ENCODE measurements at places on chromosomes 2 and 18. TPM values are rescaled to one million over a fixed set of nuclear protein-coding genes. Genes with fewer than 3 reads are reported as not detected.

Gene ABCG8
- not detected for total RNA-seq

Gene NYAP2
- 0.32 TPM for total RNA-seq

Gene CABLES1
- 3.1 TPM for total RNA-seq

Gene SCN1A
- total RNA-seq = 1.8 TPM

Gene GAREM2
- total RNA-seq = 49.3 TPM

Gene GNLY
- total RNA-seq = not detected

Gene LCT
- total RNA-seq = not detected

Gene PLEKHB2
- total RNA-seq = 42.4 TPM

Gene C2orf78
- total RNA-seq = not detected

Gene MOCOS
- total RNA-seq = 1.3 TPM

Gene DTNA
- total RNA-seq = 29.5 TPM

Gene LRRC30
- not detected for total RNA-seq

Gene ANKRD62
- total RNA-seq = 0.17 TPM

DNA sequence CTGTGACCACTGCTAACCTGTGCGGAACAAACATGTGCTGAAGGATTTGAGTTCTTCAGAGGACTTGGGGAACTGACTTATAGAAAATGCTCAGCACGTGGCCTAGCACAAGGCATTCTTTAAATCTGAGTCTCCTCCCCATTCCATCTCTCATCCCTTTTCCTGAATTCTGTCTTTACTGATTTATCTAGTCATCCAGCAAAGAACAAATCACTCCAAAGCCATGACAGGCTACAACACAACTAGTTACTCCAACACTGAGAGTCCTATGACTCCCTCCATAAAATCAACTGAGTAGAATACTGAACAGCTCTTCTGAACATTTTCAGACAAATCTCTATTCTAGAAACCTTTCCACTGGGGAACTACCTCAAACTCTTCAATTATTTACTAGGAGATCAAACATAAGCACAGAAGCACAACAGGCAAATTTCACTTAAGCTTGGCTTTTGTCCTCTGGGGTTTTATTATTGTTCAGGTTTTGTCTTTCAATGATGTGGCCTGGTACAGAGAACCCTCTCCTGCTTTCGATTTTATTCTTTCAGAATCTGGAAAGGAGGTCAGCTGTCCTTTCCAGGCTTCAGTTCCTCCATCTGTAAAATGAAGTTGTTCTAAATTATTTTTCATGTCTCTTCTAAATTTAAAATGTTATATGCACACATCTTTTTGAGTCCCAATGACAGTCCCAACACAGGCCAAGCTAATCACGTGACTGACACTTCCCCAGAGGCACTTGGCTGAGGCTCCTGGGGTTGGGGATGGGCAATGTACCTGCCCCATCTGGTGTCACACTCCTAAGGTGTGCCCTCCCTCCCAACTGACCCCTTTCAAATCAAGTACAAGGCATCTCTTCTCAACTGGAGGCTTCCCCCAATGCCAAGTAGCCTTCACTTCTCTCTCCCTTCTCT is 31.8 kb downstream of the RNU4ATAC start:
- DNase-seq = no peak

- no peak for DNase-seq
Observed at GRCh38 chr2:147441182-147441581, 403.6 kb upstream of the ACVR2A start.

GRCh38 chr18:69916412-69916811 is 31.3 kb downstream of the CD226 start:
- no peak for DNase-seq

DNA sequence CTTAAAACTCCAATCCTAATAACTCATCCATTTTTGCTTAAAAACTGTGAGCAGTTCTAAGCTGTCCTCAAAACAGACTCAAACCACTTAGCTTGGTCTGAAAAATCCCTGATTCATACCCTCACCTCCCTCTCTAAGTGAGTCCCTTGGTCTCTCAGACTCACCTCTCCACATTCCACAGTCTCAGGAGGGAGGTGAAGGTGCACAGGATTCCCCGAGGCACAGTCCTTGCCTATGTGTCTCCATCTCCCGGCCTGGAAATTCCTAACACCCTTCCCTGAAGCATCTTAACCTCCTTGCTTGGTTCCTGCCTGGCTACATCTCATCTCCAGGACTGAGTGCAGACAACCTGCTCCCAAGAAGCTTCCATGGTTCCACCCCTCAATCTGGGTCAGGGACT is 45.0 kb downstream of the CYRIA start:
- DNase-seq = no peak

- no peak for DNase-seq
Observed at GRCh38 chr2:20916604-20917286, 93.8 kb upstream of the LDAH start.

DNA sequence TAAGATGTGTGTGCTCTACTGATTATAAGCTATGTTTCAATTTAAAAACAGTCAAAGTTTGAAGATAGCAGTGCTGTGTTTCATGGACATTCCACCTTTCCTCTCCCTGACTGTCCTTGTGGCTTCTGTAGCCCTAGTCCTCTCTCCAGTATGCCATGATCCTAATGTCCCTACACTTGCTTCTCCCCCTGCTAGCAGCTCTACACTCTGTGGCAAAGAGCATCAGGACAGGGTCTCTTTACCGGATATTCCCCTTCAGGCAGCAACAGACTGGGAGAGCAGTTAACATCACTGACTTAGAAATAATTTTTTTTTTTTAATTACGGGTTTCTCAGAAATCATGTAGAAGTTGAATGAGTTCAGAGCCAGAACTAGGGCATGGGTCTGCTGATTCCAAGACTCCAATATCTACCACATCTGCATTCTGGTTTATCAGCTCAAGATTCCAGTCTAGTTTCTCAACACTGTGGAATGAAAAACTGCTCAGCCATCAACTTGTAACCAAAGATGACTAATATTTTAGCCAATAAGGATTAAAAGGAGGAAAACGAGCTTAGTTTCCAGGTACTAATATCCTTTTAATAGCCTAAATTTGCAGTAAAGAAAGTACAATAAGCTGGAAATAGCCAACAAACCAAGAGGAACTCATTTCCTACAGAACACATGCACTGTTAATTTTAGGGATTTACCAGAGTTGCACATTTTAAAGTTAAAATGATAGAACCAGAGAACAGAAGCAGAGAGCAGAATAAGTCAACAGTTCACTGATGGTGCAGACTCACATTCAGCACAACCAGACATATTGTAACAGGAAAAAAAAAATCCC is 45.2 kb downstream of the TMEM131 start:
- no peak for DNase-seq

GRCh38 chr2:169141713-169142352 is 72.5 kb downstream of the DHRS9 start:
- DNase-seq = peak; percentile 64

- no peak for DNase-seq
Observed at GRCh38 chr2:240890691-240891090, 5.3 kb downstream of the MAB21L4 start.

- DNase-seq = no peak
Observed at GRCh38 chr2:112012556-112012955, 42.5 kb upstream of the TMEM87B start.

- DNase-seq = peak; percentile 6
Observed at GRCh38 chr2:241796209-241796608, 12.8 kb upstream of the NEU4 start.

DNA sequence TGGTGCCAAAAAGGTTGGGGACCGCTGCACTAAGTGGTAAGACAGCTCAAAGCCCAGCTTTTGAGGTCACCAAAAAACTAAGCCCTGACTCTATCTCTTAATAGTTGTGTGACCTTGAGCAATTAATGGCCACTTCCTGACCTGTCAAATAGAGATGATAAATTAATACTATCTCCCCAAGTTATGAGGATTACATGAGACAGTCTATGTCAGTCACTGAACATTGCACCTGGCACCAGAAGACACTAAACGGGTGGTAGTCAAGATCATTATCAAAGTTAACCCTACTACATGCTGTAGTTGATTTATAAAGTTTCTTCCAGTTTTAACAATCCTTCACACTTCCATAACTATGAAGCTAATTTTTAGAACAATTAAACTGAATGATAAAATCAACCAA is 36.5 kb downstream of the STPG4 start:
- no peak for DNase-seq

GRCh38 chr18:35040638-35040987 is 600 bp upstream of the MAPRE2 start:
- DNase-seq = no peak

GRCh38 chr2:66832646-66833435 is 397.9 kb downstream of the MEIS1 start:
- DNase-seq = no peak

DNA sequence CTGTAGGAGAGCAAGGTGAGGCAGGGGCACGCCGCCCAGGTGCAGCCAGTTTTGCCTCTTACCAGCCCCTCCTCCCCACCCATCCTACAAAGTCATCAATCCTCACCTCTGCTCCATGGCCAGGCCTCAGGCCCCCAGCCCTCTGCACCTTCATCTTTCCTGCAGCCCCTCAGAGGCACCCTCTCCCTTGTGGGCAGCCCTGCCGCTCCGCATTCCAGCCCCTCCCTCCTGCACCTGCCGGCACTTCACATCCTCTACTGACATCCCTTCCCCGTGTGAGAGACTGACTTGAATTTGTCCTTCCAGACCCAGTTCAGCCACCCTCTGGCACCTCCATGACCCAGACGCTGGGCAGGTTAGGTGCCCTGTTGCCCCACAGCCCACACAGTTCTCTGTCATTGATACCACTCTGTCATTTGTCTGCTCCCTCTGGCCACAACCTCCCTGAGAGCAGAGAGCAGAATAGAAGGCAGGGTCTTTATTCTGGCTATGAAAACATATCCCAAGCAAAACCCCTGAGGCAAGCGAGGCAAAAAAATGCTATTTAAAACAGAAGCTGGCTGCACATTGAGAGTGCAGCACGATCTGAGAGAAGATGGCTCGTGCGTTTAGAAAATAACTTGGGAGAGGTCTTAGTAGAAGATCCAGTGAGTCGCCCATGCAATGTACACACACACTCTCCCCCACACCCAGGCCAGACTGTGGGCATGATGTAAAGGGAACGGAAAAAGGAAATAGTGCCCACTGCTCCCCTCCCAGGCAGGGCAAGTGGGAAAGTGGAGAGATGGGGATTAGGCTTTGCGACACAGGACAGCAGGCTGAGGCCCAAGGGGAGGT is 25.9 kb downstream of the SDC1 start:
- DNase-seq = no peak

GRCh38 chr2:207768866-207769596 is 675 bp downstream of the FZD5 start:
- peak; percentile 31 for DNase-seq

DNA sequence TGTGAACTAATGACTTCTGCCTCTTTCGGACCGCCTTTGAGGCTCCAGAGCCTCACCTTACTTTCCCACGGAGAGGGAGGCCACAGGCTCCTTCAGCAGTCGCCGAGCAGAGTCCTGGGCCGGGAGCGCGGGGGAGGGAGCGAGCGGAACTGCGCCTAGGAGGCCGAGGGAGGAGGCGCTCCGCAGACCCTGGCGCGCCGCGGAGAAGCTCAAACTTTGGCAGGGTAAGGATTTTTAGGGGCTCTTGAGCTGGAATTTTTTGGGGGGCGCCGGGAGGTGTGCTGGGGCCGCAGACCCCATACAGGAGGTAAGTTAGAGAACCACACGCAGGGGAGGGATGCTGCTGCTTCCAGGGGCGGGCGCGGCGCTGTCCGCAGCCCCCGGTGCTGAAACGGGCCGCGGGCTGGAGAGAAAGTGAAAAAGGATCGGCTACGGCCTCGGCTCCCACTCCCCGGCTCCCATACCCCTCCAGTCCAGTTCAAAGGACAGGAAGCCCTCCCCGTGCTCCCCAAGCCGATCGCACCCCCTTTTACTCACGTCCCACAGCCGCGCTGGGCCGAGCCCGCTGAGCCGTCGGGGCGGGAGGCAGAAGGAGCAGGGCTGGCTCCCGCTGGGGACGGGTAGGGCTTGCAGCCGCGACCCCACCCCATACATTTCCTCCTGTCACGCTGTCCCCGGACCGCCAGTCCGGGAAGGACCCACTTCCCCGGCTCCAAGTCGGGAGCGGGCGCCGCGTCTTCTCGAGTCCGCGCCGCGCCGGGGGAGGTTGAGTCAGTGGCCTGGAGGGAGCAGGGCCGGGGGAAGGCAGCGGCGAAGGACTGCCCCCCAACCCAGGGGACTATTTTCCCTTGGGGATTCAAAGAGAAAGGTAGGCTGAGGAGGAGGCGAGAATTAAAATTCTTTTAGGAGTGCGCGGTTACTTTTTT is at the start of gene CNGA3:
TSS of gene CNGA3 (plus strand) at position 146 of the 926 bp plus-strand sequence. CDS start 23,520 bp downstream, outside the sequence.
- peak; percentile 70 for DNase-seq

GRCh38 chr18:56511996-56512395 is 126.4 kb downstream of the TXNL1 start:
- DNase-seq = no peak

- DNase-seq = no peak
Observed at GRCh38 chr2:45497355-45497754, 113.7 kb downstream of the SRBD1 start.

DNA sequence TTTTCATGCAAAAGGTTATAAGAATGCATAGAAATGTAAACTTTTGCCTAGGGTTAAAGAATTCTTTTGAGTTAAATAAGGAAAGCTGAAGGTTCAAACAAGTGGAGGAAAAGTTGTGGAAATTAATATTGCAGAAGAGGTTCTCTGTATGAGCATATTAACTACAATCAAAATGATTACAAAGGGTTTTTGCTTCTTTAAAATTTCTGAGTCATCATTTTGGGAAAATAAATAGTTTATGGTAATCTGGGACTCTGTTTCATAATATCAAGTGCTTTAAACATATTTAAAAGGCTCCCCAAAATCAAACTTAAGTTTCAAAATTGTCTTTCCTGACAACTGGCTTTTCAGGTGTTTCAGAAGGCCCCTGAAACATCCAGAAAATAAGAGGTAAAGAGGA is 415.7 kb downstream of the ZNF804A start:
- DNase-seq = no peak

DNA sequence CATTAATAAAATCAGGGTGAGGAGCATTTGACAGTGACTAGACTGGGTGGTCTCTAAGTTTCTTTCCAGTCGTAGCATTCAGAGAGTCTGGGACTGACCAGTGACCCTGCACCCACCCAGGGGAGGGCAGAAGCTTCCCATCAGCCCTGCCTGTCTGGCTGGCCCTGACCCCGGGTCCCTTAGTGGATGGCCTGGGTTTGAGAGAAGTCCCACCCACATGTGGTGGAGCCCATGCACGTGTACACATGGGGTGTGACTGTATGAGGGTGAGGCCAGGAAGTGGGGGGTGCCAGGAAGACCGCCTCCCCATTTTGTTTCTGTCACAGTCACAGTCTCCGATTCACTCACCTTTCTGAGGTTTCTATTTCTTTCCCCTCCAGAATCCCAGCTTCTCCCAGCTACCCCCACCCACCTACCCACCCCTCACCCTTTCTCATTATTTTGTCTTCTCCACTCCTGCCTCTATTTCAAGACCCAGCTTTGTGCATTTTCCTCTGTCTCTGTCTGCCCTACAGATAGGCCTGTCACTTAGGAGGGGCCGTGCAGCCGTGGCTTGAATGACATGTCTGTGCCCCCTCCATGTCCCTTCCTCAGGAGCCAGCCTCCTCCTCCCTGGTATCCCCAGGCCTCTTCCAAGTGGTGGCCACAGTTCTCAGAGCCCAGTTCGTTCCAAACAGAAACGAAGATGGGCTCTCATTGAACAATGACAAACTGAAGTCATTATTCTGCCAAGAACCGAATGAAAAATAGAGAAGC is 13.6 kb downstream of the CIB4 start:
- no peak for DNase-seq

Data from glutamatergic neuron (in vitro differentiated cells).